ENCODE measurements at places on chromosomes 11 and 22.
A peak's percentile ranks its signal among the peaks of the same experiment; 100 is the strongest.

GRCh38 chr11:62851807-62852522, 12.6 kb upstream of the WDR74 start:
- DNase-seq = no peak

DNA sequence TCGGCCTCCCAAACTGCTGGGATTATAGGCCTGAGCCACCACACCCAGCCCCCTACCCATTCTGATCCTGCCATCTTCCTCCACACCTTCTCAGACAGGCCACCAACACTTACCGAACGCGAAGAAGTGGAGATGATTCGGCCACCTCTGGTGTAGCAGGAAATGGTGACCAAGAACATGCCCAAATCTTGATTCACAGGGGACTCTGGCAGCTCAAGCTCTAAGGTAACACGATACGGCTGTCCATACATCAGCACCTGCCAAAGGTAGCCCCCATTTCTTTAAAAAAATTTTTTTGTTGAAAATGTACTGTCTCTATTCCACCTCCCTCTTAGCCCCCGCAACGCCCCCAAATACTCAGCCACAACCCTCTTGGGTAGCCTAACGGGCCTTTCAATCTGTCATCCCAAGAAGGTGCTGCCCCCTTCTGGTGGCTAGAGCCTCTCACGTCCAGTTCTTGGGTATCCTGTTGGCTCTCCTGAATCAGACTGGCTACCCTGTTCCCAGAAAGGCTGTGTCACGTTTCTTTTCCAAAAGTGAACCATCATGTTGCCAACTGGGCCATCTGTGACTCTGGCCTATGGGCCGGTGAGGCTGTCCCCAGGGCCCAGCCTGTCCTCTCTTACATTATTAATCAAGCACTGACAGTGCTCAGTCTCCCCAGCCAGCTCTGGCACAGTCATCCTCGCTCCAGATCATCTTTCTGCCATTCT, 5.3 kb upstream of the LRRN4CL start:
- DNase-seq = peak; percentile 81

DNA sequence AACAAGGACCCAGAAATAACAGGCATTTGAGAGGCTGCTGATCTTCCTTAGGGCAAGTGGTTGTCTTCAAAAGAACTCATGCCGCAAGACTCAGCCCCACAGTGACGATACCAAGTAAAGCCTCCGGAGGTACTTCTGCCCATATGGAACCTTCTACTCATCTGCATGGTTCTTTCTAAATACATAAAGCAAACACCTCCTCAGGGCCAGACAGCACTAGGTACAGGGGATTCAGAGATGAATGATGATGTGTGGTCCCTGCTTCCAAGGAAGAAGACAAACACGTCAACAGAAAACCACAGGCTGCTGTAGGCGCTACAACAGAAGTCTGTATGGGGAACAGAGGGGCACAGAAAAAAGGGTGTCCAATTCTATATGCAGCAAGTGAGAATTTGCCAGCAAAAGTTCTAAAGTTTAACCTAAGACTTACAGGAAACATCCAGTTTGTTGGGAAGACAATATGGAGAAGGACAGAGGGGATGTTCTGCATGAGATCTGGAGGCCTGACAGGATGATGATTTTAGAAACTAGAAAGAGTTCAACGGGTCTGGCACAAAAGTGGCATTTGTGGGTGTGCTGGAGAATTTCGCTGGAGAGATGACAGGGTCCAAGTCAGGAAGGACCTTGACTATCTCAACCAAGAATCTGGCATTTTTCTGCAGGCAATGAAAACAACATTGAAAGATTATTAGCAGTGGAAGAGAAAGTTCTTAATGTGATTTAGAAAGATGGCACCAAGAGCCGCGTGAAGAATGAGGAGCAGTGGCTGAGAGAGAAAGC, 23.7 kb downstream of the JAML start:
- DNase-seq = peak; percentile 82

- no peak for DNase-seq
Measured at GRCh38 chr11:24635588-24636290, 138.9 kb downstream of the LUZP2 start.

DNA sequence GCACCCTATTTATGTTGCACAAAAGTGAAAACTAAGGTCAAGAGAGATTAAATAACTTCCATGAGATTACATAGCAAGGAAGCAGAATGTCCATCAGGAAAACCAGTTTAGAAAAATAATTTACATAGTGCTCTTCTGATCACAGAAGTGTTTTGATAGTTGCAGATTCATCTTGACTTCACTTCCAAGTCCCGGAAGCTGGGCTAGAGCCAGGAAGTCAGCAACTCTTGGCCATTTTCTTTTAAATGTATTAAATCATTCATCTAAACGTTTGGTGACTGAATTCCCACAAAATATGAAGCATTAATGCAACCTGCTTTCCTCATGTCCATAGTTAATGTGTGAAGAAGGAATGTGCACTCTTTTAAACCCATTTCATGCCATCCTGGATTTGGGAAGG, 29.7 kb downstream of the APLP2 start:
- no peak for DNase-seq

GRCh38 chr22:22698263-22698750, 53.9 kb downstream of the GGTLC2 start:
- no peak for DNase-seq

DNA sequence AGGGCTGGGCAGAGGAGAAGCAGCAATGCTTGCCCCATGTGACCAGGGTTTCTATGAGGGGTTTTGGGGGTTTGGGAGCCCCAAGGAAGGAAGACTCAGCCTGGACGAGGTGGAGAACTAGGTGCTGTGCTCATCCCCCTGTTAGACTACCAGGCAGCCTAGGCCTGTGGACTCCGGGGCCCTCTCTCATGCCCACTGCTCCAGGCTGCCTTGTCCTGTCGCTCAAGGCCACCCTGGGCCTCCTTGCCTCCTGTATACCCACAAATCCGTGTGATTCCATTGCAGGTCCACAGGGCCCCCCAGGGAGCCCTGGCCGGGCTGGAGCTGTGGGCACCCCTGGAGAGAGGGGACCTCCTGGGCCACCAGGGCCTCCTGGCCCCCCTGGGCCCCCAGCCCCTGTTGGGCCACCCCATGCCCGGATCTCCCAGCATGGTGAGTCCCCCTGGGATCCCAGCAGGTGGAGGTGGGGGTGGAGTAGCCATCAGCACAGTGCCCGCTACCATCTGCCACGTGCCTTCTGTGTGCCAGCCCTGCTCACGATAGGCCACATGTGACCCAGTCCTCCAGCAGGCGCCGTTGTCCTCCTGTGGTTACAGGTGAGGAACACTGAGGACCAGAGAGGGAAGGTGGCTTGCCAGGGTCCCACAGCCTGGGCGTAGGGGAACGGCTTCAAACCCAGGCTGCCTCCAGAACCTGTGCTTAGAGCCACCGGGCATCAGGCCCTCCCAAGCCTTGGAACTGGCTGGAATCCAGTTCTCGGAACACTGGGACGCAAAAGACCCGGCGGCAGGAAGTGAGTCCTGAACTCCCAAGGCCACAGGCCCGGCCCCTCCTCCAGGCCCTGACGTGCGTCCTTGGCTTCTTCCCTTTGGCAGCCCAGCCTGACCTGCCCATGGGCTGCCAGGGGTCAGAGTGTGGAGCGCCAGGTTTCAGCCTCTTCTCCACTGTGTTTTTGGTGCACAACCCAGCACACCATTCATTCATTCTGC, 26.6 kb downstream of the EMID1 start:
- no peak for DNase-seq

DNA sequence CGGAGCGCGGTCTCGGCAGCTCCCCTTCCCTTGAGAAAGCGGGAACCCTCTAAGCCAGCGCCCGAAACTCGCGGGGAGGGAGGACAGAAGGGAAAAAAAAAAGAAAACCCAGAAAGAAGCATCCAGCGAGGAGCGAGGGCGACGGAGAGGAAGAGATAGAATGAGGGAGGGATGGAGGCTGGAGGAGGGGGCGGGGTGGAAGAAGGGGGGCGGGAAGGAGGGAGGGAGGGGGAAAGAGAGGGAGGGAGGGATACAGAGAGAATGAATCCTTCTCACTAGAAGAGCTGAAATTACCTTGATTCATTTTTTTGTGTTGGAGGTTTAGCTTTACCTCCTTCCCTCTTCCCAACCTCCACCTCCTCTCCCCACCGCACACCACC, 19.3 kb upstream of the BDNF start:
- DNase-seq = no peak

DNA sequence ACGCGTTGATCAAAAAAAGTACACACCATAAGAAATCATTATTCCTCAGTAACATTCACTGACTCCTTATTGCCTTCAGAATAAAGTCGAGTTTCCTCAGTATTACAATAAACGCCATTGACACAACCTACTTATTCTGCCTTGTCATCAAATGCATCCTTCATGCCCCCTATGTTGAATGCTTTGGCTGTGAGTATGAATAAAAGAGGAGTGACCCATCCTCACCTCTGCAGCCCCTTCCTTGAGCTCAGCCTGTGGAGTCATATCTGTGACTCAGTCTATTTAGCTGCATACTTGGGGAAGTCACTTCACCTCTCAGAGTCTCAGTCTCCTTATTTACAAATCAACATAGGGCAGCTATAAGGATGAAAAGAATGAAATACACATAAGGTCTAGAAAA, 65.1 kb downstream of the USP35 start:
- DNase-seq = no peak

DNA sequence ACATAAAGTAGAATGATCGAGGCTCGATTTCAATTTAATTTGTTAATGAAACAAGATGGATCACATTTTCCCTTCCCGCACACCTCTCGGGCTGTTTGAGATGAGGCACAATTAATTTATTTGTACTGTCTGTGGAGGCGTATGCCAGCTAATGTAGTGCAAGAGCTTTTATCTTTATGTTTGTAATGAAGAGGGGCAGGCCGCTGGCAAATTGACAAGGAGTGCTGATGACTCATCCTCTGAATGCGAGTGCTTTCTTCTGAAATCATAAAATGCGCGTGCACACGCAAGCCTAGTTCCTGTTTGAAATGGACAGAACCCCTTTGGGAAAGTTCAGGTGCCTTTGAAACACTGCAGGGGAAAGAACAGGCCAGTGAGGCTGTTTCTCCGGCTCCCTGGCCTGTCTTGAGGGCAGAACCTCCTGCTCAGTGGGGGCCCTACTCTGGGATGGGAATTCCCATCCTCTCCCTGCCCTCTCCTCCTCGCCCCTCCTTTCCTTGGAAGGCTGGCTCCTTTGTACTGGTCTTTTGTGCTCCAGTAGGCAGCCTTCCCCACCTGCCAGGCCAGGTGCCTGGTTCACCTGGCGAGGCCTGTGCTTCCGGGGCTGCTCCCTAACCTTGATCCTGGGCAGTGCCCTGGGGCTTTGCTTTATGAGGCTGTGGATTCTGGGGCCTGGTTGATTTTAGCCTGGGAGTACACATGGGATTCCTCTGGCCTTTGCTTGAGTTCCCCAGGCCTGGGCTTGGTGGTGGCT, 50.3 kb downstream of the TEAD1 start:
- no peak for DNase-seq

- peak; percentile 35 for DNase-seq
Measured at GRCh38 chr22:38657045-38657909, 839 bp downstream of the CBY1 start.

DNA sequence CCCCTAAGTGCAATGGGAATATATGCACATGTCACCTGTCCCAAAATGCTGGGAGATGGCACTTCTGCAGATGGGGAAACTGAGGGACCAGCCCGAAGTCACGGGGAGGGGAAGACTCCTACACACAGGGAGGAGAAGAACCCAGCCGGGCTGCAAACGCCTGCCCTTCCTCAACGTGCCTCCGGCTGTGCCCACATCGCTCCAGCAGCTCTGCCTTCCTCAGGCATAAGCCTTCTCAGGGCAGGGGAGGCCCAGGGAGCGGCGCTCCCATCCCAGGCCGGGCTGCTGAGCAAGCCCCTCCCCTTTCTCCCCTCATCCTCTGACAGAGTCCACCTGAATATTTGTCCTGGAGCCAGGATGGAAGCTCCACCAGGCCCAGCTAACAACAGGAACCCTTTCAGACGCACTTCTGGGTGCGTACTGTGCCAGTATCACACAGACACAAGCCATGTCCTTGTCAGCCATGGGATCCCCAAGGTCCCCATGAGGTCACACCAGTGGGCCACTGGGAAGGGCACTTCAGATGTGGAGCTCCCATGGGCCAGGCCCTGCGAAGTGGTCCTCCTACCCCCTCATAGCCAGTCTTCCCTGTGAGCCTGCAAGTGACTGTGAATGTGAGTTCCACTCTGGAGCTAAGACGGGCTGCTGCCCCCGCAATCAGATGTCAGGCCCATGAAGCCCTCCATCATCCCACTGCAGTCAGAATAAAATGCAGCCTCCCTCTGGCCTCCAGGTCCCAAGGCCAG, 2.5 kb upstream of the CD81 start:
- no peak for DNase-seq

- no peak for DNase-seq
Measured at GRCh38 chr11:75949023-75949672, 134.1 kb downstream of the UVRAG start.

- DNase-seq = no peak
Measured at GRCh38 chr11:127000291-127000968, at the start of gene KIRREL3. Gene KIRREL3 (minus strand): TSS chr11:127000770.

- no peak for DNase-seq
Measured at GRCh38 chr11:115926138-115926537, 421.9 kb upstream of the CADM1 start.

DNA sequence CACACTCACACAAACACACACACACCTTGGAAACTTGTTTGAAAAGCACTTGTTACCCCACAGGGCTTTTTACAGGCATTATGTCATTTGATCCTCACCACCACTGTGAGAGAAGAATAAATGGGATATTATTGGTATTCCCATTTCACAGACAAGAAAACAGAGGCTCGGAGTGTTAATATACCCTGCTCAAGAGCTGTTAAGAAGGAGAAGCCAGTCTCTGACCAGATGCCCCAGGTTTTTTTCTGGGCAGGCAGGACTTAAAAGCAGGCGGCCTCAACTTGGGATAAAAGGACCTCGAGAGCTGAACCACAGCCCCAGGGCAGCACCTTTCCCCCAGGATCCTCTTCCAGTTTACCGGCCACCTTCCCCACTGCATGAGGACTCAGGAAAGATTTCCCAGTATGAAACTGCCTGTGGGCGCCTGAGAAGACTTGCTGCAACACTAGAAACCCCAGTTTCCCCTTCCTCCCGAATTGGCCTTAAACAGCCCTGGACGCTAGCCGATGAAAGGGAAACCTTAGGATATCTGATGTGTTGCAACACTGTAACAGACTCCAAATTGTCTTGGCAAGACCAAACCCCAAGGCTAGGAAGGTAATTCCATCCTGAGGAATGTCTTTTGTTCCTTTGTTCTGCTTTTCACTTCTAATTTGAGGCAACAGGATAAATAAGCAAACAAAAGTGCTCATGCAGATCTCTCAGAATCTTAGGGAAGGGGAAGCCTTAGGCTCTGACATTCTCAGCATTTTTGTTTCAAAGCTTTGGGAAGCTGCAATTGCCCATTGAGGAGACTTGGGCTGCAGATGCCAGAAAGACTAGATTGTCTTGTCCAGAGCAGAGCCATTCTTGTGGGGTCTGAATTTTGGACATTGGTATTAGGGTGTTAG, 173.5 kb downstream of the TRIM29 start:
- no peak for DNase-seq
